Stimulated activated CD8-positive, alpha-beta memory T cell treated with anti-CD3 and anti-CD28 coated beads, Interleukin-15, amount 100 ng/mL, for 1 hour (primary cell): ENCODE measurements at places on chromosomes 3 and 15.

- DNase-seq = no peak
Measured at GRCh38 chr3:157232141-157232540, 72.2 kb upstream of the CCNL1 start.

GRCh38 chr15:37289109-37289765 lies 188.9 kb upstream of the MEIS2 start:
- no peak for DNase-seq

GRCh38 chr15:91885714-91886270 lies 32.3 kb downstream of the SLCO3A1 start:
- no peak for DNase-seq

- no peak for DNase-seq
Measured at GRCh38 chr15:20356911-20357480, 184.6 kb downstream of the GOLGA6L6 start.

DNA sequence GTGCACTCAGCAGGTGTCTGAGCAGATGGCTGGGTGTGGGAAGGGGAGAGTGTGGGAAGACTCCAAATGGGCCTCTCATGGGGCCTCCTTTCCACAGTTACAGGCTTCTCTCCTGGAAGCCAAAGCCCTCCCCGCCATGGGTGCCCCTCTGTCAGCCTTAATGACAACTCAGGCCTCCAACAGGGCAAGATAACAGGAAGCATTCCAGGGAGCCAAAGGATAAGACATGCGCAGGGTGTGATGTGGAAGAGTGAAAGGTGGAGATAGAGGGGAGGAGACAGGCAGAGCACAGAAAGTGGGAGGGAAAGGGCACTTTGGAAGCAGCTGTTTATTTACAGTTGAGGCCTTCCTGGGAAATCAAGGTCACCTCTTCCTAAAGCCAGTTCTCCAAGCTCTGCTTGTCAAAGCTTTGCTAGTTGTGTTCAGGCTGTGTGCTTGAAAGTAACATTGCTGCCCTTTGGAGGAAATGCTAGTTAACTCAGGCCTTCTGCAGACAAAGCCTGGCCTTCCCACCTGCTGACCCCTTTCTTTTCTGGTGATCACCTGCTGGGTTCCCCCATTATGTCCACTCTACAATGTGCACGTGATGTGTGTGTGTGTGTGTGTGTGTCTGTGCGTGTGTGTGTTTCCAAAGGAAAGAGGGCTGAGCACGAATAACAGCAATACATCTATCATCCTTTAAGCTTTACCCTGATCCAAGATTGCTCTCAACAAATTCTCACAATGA lies 35.2 kb upstream of the SMAD3 start:
- DNase-seq = no peak

GRCh38 chr3:155618543-155618942 lies 126.3 kb downstream of the PLCH1 start:
- DNase-seq = no peak

- DNase-seq = no peak
Measured at GRCh38 chr3:127457094-127457475, 133.4 kb downstream of the TPRA1 start.

DNA sequence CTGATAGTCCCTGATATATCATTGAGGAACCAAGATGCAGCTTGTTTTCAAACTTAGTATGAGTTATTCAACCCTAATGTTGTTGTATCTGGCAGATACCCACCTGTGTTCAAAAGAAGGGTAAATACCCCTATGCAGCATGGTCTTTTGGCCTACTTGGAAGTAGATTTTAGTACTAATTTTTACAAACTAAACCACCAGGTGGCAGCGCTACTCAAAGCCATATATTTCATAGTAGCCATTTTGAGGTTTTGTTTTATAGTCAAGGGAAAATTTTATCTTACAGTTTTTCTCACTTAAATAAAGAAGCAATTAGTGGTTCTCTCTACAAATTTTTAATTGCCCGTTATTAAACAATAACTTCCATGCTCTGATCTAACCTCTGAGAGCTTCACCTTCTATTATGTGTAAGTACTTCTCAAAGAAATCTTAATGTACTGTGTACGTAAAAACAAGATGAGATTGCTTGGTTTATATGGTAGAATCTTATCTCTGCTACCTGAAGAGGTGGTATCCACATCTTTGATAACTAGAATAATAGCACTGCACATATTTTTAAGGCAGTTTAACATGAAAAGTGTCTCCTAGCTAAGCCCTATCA lies 31.5 kb upstream of the MLF1 start:
- peak; percentile 3 for DNase-seq

DNA sequence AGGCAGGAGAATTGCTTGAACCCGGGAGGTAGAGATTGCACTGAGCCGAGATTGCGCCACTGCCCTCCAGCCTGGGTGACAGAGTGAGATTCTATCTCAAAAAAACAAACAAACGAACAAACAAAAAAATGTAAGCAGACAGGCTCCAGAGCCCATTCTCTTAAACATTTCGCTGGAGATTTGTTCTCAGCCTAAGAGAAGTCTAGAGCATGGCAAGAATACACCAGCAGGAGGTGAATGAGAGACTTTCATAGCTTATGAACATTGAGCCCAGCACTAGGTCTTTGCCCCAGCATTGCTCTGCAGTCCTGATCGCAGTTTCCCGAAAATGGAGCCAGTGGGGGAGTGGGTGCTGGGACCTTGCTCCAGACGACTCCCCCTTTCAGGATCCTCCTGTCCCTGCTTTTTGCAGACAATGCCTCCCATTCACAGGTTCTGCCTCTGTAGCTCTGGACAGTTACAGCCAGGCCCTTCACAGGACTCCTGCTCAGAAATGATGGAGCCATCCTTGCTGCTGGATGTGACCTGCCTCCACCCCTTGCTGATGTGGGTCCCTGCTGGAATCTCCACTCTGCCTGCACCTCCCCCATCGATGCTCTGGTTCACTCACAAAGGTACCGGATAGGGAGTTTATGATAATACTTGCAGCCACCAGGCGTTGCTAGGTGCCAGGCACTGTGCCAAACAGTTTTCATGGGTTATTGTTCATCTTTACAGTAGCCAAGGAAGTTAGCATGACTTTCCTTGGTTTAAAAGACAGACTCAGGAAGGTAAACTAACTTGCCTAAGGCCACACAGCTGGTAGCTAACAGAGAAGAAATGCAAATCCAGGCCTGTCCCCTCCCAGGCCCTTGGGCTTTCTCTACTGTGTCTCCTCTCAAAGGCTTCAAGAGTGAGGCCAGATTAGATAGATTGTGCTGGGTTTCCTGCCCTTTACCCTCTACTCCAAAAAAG lies 329.7 kb upstream of the TLE3 start:
- DNase-seq = no peak

DNA sequence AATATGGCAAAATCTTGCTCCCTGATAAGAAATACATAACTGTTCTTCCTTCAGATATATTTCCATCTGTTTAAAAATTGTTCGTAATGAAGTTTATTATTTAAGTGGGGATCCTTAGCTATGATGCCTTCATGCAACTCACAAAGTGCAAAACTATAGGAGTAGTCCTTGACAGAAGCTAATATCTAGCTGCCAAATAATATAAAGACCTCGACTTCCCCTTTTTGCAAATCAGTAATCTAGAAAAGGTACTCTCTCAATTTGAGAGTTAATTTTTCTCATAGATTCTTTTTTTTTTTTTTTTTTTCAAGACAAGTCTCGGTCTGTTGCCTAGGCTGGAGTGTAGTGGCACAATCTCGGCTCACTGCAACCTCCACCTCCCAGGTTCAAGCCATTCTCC lies 23.0 kb downstream of the SLTM start:
- DNase-seq = no peak

GRCh38 chr3:164779816-164780215 lies 298.5 kb downstream of the SI start:
- DNase-seq = no peak

DNA sequence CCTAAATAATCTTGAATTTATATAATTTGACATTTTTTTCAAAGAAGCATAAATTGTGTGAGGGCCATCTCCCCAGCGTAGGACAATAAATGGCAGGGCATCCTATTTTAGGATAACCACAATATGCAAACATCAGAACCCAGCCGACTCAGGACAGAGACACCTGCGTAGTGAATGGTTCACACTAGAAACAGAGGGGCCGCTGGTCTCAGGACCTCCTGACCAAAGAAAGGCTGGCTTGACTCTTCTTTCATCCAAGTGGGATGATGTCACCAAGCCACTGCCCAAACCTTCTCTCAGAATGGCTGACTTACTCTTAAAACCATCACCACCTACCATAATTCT lies 162.1 kb downstream of the FOXP1 start:
- DNase-seq = no peak

- DNase-seq = no peak
Measured at GRCh38 chr3:71201939-71202338, 381.6 kb downstream of the FOXP1 start.

GRCh38 chr3:195160257-195160898 lies 110.6 kb downstream of the XXYLT1 start:
- no peak for DNase-seq

DNA sequence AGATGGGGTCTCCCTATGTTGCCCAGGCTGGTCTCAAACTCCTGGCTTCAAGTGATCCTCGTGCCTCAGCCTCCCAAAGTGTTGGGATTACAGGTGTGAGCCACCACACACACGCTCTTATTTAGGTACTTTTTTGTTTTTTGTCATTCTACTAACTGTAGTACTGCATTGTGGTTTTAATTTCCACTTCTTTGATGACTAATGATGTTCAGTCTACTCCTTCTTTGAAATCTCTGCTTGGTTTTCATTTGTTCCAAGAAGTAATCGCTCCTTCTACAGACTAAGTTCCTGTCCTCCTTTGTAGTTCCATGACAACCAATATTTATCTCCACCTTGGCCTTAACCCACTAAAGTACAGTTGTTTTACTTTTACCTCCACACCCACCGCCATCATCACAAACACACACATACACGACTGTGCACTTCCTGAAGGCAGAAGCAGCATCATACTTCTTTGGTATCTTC lies 529 bp upstream of the DLEC1 start:
- no peak for DNase-seq

- DNase-seq = no peak
Measured at GRCh38 chr3:72031581-72031980, 246.6 kb upstream of the PROK2 start.

DNA sequence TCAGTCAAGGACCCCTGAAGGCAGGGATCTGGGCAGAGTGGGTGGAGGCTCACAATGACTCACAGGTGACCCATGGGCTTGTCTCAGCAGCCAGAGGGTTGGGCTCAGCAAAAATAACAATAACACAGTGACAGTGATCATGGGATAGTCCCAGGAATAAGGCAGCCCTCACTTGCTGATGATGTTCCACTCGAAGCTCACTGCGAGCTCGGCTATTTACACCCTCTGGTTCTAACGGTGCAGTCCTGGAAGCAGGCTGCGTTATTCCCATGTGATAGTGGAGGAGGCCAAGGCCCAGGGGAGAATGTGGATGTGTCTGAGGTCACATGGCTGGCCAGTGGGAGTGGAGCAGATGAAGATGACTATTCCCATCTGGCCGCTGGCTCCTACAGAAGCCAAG lies 16.2 kb downstream of the CCDC33 start:
- no peak for DNase-seq

DNA sequence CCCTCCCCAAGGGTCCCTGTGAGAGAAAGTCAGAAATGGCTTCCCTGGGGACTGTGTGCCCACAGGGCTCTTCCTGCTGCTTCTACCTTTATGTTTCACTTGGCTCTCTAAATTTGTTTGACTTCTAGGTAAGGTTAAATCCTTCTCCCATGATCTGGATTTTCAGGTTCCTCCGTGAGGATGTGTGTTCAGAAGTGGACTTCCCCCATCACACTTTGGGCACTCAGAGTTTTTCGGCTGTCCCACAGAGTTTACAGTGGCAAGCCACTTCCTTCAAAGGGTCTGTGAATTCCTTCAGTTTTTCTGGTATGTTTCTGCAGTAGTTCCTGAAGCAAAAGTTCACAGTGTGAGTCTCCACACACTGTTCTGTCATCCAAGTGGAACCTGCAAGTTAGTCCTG lies 30.9 kb upstream of the RARB start:
- DNase-seq = no peak

GRCh38 chr15:41483115-41483514 lies 10.6 kb upstream of the ITPKA start:
- no peak for DNase-seq

- DNase-seq = no peak
Measured at GRCh38 chr3:197975311-197975710, 15.3 kb downstream of the LMLN start.

GRCh38 chr3:71518089-71518488 lies 65.4 kb downstream of the FOXP1 start:
- no peak for DNase-seq

- no peak for DNase-seq
Measured at GRCh38 chr3:100384733-100385525, 16.0 kb downstream of the TOMM70 start.

DNA sequence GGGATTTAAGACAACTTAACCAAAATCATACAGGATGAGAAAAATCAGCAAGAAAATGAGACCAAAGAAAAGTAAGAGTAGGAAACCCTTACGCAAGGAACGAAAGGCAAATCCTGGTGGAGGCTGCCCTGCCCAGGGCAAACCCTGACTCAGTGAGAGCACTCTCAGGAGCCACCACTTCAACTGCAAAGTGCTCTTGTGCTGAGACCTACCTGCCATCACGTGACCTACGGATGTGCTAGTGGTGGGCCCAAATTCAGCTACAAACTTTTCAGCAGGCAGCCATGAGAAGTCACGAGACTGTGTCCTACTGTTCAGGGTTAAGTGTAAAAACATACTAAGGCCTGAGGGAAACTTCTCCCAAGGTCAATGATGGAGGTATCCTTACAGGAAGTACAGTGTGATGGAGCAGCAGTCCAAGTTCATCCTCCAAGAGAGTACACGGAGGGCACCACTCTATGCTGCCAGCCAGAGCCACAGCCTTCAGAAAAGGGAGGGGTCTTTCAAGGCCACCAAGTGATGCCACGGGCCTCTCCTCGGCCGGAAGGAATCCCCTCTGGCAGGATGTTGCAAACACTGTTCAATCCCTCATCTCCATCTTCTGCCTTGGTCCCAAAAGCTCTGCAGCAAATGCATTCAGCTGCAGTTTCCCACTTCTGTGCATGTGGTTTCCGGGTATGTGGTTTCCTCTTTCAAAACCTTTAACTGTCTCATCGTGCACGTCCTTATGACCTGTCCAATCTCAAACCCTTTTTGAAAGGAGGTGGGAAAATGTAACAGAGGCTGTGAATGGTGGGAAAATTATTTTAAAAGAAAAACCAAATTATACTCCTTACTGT lies 9.5 kb downstream of the CHSY1 start:
- peak; percentile 23 for DNase-seq

DNA sequence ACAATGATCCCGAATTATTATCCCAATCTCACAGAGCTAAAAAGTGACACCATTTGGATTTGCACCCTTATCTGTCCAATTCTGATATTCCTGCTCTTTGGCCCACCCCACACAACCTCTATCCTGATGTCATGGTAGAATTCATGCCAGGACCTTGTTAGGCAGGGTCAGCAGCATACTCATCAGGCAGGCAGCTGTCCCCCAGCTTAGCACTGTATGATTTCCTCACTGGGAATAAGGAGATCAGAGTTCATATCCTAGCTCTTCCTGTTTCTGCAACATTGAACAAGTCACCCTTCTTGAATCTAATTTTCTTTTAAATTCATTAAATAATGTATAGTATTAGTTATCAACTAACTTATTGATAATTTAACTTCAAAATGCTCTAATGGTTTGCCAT lies 12.0 kb upstream of the C3orf80 start:
- no peak for DNase-seq

GRCh38 chr15:49229922-49230321 lies 59.9 kb downstream of the GALK2 start:
- no peak for DNase-seq

GRCh38 chr3:111872979-111873378 lies 13.9 kb downstream of the PHLDB2 start:
- DNase-seq = no peak

GRCh38 chr15:29207758-29208108 lies 61.9 kb downstream of the NSMCE3 start:
- no peak for DNase-seq
